Renal cortex interstitium (tissue), 15 donors: ENCODE measurements at places on chromosomes 1 and 21. TPM values are rescaled to one million over a fixed set of nuclear protein-coding genes. Genes with fewer than 3 reads are reported as not detected.

Gene SPRR2F
- polyA plus RNA-seq, result not detected

Gene SLC25A34
- 5.3 TPM for polyA plus RNA-seq

Gene LMOD1
- polyA plus RNA-seq, result 3.4 TPM

Gene KPRP
- not detected for polyA plus RNA-seq
